Cardiac septum (tissue), 1 donor: ENCODE measurements at places on chromosomes 6 and 20. TPM values are rescaled to one million over a fixed set of nuclear protein-coding genes. Genes with fewer than 3 reads are reported as not detected.

The ASIP gene
- total RNA-seq = 10.5 TPM

The ALDH5A1 gene
- 17.4 TPM for total RNA-seq

DNA sequence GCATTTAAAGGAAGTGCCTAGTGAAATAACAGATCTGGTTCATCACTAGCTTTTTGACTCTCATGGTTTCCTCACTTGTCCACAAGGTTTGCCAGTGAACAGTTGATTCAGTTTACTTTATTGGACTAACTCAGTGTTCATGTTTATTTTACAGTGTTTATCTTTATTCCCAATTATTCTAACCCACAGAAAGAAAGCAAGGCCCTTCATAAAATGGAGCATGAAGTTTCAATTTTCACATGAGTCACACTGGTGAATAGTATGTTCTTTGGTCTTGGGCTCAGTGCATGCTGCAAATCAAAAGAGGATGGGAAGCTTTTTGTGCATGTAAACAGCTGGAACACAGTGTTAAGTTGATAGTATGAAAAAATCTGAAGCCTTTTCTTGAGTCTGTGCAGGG, 217.6 kb upstream of the HDDC2 start:
- DNase-seq = no peak

- DNase-seq = no peak
Observed at GRCh38 chr20:7420345-7420744, 519.9 kb downstream of the HAO1 start.

GRCh38 chr6:154815938-154816820, 83.0 kb downstream of the SCAF8 start:
- DNase-seq = no peak
